Islet precursor cell (in vitro differentiated cells): ENCODE measurements at places on chromosomes 11 and 22.

DNA sequence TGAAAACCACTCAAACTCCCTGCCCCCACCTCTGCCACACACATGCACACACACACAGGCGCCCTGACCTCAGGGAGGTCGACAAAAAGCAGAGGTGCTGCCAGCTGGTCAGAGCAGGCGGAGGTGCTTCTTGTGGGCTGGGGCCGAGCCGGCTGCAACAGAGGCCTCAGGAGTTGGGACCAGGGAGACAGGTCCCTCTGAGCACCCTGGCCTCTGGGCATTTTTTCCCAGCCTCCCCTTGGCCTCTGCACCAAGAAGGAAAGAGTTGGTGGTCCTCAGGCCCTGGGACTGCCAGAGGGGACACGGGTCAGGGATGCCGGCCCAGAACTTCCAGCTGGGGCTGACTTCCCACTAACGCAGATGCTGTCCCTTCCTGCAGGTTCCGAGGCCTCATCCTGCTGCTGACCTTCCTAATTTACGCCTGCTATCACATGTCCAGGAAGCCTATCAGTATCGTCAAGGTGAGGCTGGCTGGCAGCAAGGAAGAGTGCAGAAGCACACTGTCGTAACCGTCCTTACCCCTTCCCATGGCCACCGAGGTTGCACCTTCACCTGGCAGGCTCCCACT lies 13.4 kb downstream of the SLC37A2 start:
- no peak for DNase-seq

DNA sequence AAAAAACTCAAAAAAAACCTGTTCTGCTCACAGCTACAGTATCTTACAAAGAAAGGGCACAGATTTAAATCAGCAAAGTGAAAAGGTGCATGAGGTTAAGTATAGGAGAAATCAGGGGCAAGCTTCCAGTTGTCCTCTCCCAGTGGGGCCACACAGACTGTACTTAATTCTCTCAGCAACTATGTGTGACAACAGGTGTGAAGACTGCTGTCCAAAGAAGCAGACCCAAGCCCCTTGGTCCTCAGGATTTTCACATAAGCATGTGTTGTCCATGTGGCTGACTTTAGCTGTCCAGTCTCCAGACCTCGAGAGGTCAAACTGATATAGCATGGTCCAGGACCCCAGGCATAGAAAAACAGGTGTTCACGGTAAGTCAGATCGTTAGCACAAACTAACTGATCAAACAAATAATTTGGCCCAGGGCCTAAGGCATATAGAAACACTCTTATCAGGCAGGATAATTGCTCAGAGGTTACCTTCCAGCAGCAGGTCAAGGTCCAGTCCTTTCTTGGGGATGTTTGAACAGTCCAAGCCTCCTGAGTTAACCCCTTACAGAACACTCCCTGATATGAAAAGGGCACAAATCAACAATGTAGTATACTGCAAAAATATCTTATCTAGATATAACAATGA lies 21.1 kb upstream of the CSTF3 start:
- no peak for DNase-seq

DNA sequence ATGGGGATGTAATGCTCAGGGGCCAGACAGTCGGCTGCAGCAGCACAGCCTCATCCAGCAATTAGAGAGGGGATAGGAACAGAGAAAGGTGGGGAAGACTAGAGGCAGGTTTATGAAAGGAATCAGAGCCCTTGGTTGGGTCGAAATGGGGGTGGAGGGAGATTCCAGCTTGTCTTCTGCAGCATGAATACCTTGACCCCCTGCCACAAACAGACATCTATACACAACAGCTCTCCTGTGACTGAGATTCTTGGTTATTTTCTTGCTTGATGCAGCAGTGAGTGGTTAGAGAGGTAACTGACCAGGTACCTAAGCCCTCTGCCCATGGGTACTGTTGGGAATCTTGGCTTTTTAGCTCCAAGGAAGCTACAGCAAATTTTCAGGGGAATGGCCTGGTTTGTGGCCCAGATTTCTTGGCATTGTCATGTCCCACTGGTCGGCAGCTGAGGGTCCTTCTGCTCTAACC lies at the start of gene TRIM49D1:
TSS of gene TRIM49D1 (minus strand) at position 51 of the 466 bp plus-strand sequence. CDS start 4,535 bp downstream, outside the sequence.
- DNase-seq: peak; percentile 30

- DNase-seq: peak; percentile 69
Observed at GRCh38 chr22:19885841-19886592, 31.3 kb upstream of the GNB1L start.

- no peak for DNase-seq
Observed at GRCh38 chr11:87423161-87423560, 385.4 kb downstream of the TMEM135 start.

DNA sequence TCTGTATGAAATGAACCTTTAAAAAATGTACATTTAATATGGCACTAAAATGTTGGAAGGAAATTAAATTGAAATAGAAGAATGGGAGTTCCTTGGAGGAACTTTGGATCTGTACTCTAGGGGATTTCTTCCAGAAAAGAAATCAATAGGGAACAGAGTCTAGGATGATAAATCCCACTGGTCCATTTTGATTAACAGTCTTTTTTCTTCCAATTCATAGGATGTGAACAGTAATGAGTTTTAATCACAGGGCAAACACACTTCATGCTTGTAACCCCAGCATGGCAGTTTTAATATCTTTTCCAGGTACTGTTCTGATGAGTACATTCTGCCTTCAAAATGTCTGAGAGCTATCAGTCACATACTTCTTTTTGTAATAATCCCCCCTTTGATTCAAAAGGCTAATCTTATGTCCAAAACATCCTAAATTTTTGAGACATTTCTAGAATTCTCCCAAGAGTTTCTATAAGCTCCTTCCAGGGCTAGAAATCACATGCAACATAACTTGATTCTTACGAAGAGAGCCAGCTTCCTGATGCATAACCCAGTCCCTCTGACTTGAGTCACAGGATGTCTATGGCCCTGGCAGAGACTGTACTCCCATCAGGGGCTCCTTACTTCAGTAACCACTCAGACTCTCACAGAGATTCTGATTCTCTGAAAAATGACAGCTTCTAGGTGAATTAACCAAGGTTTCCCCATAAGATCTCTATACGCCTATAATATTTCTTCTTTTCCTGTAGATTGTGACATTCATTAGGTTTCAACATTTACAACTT lies 112.9 kb downstream of the SLC36A4 start:
- DNase-seq: no peak

DNA sequence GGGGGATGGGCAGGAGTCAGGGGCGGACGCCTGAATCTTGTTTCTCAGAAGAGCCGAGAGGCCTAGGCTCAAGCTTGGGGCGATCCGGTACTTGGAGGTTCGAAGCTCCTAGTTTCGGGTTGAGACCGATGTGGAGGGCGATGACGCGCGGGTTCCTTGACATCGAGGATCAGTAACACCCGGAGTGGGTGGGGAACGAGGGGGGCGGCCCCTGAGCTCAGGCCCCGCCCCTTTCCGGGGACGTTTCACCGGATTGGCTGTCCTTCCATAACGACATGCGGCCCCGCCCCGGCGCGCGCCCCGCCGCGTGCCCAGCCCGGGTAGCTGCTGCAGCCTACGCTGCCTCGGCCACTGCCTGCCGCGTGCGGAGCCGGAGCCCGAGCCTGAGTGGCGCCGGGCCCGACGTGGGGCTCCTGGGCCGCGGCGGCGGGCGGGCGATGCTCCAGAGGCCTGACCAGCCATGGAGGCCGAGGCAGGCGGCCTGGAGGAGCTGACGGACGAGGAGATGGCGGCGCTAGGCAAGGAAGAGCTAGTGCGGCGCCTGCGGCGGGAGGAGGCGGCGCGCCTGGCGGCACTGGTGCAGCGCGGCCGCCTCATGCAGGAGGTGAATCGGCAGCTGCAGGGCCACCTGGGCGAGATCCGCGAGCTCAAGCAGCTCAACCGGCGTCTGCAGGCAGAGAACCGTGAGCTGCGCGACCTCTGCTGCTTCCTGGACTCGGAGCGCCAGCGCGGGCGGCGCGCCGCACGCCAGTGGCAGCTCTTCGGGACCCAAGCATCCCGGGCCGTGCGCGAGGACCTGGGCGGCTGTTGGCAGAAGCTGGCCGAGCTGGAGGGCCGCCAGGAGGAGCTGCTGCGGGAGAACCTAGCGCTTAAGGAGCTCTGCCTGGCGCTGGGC lies at the start of gene CCDC85B:
TSS of gene CCDC85B (plus strand) at position 350 of the 895 bp plus-strand sequence. CDS start at position 461, 111 bp downstream.
- DNase-seq: peak; percentile 97

DNA sequence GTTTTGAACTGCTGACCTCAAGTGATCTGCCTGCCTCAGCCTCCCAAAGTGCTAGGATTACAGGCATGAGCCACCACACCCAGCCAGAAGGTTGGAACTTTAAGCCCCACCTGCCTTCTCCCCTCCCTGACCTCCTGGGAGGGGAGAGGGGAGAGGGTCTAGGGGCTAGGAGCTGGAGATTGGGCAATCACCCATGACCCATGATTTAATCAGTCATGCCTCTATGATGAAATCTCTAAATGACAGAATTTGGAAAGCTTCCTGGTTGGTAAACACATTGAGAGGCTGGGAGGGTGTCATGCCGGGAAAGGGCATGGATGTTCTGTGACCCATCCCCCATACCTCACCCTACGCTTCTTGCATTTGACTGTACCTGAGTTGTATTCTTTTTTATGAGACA lies 17.1 kb upstream of the TFIP11 start:
- no peak for DNase-seq

DNA sequence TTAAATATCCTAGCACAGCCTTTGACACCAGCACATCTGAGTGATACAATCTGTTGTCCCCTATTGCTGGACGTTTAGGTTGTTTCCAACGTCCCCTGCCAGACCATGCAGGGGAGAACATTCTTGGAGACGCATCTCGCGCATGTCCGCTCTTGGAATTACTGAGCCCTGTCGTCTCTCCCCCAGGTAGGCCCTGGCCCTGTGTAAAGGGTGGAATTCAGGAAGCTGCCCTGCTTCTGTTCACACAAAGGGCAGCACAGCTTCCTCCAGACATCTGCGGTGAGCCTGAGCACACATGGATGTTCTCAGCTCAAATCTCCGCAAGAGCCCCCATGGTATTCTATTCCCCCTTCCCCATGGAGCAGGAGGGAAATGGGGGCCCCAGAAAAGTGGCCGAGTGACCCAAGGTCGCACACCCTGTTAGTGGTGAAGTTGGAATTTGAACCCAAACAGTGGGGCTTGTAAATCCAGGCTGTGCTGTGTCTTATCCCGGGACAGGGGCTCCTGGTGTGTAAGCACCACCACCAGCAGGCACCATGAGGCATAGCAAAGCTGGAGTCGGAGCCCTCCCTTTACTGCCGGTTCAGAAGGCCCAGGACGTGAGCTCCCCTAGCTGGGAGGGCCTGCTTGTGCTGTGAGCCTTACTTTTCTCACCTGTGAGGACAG lies 5.0 kb upstream of the FGF19 start:
- DNase-seq: peak; percentile 73

GRCh38 chr22:32904044-32904443 lies 102.5 kb downstream of the TIMP3 start:
- DNase-seq: no peak

- DNase-seq: peak; percentile 88
Observed at GRCh38 chr11:27934830-27935145, 173.2 kb downstream of the KIF18A start.

DNA sequence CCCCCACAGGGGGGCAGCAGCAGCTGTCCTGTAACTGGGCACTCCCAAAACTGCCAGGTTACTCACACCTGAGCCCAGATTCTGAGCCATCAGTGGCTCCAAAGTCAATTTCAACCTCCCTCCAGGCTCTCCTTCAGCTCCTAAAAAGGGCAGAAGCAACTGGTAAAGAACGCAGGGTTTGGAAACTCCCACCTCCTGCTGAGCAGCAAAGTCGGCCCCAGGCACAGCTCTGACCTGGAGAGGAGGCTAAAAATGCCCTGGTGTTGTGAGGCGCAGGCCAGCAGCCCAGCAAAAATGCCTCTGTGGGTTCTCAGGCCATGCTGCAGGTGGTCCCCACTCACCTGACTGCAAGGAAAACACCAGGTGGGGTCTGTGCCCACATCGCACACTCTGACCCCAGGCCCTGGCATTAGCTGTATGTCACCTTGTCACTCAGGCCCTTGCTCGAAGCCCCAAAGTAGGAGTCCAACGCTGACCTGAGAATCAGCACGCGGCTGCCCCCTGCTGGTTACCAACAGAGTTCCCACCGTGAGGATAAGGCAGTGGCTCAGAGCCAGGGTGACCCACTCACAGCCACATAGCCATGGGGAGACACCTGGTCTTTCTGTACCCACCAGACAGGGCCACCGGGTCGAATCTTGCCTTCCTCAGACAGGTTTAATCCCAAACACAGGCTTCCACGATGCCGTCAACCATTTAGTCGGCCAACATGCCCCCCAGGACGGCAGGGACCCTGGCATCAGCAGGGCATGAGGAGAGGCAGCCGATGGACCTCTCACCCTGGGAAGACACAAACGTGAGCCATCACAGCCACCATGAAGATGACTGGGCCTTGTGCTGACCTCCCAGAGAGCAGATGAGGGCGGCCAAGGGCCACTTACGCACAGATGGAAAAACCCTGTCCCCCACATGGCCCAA lies 11.1 kb downstream of the POLR3H start:
- DNase-seq: peak; percentile 88

- no peak for DNase-seq
Observed at GRCh38 chr11:104690241-104690640, 208.0 kb downstream of the CASP12 start.

DNA sequence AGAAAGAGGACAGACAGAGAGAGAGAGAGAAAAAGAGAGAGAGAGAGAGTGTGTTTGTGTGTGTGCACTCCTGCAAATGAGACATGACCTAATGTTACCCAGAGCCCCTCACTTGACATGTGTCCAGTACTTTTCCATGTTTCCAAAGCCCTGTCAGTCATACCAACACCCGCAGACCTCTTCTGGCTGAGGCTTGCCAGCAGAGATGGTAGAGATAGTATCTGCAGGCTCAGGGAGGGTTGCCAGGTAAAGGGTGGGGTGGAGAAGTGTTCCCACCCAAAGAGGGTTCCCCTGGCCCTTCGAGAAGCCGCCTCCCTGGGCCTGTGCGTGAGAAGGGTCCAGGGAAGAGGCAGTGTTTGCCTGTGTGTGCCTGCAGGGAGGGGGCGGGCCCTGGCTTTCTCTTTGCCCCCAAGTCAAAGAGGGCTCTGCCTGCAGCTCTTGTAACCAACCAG lies 40.7 kb downstream of the POU2F3 start:
- no peak for DNase-seq

- peak; percentile 56 for DNase-seq
Observed at GRCh38 chr11:62710001-62710345, 2.5 kb downstream of the GNG3 start.

- DNase-seq: peak; percentile 79
Observed at GRCh38 chr11:126546191-126546590, 190.7 kb downstream of the ST3GAL4 start.

DNA sequence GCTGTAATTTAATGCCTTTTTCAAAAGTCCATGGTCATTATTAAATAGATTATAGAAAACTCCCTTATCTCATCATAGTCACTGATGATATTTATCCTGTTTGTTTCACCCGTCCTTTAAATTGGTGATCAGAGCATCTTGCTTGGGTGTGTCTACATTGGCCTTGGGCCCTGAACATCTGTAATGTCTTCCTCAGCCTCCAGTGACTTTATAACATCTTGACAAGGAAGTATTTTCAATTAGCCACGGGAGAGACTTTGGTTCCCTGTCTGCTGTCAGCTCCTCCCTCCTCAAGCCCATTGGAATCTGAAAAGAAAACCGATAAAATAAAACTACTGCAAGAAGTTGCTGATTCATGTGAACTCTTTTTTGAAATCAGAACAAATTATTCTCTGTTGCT lies 116.9 kb upstream of the TTC12 start:
- DNase-seq: no peak
